Stimulated activated CD4-positive, alpha-beta T cell treated with anti-CD3 and anti-CD28 coated beads, TNF-alpha, amount 100 ng/mL, for 1 hour (primary cell): ENCODE measurements at places on chromosomes 3 and 15.

- DNase-seq = no peak
Measured at GRCh38 chr3:195904368-195904767, 4.0 kb downstream of the TNK2 start.

GRCh38 chr3:87313641-87314040 is 37.3 kb upstream of the POU1F1 start:
- DNase-seq = no peak

- DNase-seq = no peak
Measured at GRCh38 chr15:88615303-88616107, 5.6 kb upstream of the AEN start.

DNA sequence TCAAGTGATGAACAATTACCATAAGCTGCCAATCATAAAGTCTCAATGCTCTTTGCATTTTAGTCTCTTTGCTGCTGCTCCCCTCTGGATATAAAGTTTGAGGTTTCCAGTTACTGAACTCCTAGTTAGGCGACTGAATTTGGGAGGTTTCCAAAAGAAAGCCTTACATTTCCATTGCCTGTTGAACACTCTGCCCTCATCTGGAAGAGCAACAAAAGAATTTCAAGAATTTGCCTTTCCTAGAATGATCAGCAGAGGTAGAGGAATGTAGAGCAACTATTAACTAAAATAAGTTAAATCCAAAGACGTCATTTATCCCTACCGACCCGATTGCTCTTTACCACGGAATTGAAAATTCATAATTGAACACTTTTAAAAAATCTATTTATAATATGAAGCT is 53.4 kb upstream of the PRICKLE2 start:
- no peak for DNase-seq

DNA sequence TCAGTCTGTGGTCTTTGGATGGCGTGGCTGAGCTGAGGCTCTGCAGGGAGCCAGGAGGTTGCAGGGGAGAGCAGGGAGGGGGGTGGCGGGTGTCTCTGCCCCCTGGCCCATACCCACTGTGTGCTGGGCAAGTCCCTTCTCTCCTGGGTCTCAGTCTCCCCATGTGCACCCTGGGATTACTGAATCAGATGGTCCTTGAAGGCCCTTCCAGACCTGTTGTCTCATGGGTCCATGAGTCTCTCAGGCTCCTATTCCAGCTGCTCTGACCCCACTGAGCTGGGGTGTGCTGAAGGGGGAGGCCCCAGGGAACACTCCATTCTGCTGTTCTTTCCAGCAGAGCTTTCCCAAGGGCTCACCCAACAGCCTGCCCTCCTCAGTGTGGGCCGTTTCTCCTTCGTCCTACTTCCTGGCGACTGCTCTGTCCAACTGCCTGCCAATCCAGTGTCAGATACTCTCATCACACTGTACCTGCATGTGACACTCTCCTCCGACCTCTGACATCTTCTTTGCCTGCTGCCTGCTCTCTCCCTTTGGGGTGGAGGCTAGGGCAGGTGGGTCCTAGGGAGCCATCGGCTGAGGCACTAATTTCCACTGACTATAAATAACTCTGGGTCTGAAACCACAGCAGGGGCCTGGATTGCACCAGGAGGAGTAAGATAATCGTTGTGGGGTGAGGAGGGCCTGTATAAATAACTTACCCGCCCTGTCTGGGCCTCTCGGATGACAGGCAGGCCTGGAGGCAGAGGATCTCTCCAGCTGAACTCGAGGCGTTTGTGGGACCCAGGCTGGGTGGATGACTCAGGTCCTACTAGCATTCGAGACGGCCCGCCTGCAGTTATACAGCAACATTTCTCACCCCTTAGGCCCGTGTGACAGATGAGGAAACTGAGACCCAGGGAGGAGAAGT is 67.1 kb downstream of the ATP2B2 start:
- DNase-seq = no peak

GRCh38 chr15:57696146-57696545 is 10.4 kb upstream of the POLR2M start:
- no peak for DNase-seq
